ENCODE measurements at places on chromosomes 3 and 15.

DNA sequence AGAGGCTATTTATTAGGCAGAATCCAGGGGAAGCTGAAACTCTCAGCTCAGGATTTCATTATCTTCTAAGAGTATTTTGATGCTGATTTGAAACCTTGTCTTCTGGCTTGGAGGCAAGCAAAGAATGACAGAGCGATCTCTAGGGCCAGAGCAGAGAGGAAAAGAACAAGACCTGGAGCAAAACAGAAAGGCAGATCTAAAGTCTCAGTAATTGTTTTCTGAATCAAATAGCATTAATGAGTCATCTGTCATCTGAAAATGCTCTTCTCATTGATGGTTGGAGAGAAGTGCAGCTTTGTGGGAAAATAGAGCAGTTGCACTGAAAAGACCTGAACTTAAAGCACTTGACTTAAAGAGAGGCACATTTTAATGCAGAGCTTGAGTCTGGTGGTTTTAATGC lies 385.9 kb downstream of the RAP2B start:
- no peak for DNase-seq

DNA sequence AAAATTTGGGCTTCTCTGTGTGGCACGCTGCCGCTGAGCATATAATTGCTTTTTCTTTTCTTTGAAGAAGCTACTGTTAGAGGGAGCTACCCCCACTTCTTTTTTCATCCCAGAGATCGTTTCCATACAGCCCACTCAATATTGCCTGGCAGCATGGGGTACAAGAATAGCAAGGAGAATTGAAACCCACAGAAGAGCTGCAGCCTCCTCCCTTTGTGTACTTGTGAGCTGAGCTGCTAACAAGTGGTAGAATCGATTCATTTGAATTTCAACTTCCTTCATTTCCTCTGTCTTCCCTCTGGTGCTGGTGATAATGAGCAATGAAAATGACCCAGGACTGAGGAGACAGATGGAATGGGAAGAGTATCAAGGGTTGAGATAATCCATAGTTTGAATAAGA lies 64.9 kb downstream of the LRRC3B start:
- DNase-seq, result no peak

DNA sequence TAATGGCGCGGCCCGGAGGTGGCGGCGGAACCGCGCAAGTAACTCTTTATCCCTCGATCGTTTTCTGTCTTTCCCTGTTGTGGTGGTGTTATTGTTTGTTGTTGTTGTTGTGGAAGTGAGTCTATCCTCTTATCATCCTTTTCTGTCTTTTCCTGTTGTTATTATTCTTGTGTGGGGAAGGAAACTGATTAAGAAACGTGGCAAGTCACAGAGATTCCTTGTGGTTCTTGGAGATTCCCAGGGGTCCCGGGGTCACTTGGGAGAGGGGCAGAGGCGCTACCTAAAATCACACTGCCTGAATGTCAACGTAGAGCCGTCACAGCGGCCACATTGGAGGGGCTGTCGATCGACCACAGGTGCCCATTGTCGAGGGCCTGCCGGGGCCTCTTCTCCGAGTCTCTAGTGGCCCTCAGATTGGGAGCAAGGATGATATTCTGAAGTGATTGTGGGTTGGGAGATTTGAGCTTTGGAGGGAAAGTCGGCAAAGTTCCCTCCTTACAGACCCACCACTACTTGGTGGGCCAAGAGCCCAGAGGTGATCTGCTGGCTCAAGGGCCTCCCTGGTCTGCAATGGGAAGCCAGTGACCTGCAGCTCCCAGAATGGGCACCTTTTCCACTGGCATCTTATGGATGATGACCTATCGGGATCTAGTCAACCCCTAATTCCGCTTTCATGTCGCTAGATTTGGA lies 790 bp downstream of the PARP14 start:
- no peak for DNase-seq

- DNase-seq, result no peak
Measured at GRCh38 chr15:89837134-89837829, 22.6 kb upstream of the ANPEP start.

DNA sequence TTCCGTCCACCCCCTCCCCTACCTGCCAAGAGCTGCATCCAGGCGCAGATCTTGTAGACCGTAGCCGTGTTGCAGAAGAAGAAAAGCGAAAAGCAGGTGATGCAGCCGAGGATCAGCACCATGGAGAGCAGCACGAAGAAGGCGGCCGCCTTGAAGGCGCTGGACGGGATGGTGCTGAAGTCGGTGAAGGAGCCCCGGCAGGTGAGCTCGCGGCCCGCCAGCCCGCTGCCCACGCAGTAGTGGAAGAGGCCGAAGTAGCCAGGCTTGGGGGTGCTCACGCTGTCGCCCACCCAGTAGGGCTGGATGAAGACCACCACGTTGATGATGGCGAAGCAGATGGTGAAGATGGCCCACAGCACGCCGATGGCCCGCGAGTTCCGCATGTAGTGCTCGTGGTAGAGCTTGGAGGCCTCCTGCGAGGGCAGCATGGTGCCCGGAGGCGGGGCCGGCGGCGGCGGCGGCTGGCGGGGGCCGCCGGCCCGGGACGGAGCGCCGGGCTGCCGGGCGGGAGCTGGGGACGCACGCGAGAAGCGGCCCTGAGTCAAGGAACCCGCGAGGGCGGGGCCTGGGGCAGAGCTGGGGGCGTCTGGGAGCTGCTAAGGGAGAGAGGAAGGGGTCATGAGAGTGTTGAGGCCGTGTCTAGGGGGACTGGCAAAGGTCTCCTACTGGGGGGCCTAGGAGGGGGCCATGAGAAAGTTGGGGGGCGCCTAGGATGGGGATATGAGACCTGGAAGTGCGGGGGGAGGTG lies 1.2 kb downstream of the LHFPL4 start:
- no peak for DNase-seq

DNA sequence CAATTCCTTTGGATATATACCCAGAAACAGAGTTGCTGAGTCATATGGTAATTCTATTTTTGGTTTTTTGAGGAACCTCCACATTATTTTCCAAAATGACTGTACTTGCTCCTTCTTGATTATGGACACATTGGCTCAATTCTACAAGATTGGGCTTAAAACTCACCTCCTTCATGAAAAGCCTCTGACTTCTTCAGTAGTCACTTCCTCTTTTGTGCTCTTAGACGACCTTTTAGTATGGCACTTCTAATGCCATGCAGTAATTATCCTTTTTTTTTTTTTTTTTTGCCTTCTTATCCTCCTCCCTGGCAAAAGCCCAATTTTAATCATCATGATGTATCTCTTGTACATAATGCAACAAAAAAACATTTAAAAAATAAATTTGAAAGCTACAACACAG lies 33.0 kb upstream of the ABHD17C start:
- no peak for DNase-seq

DNA sequence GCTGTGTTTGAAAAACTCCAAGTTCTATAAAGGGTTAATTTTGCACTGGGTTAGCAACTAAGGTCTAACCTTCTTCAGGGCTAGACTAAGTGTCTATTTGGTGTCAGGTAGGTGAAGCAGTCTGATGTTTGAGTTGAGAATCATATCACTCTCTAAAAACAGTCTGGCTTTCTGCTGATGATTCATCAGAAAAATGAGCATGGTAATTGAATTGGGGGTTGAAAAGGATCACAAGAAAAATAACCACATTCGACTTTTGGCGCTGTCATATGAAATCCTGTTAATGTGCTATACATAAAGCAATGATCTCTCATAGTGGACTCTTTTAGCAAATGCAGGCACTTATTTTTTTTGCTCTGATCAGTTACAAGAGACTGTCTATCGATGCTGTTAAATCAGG lies 242.2 kb upstream of the AZI2 start:
- DNase-seq, result no peak

GRCh38 chr15:66843581-66843980 lies 141.5 kb downstream of the SMAD6 start:
- DNase-seq, result no peak

DNA sequence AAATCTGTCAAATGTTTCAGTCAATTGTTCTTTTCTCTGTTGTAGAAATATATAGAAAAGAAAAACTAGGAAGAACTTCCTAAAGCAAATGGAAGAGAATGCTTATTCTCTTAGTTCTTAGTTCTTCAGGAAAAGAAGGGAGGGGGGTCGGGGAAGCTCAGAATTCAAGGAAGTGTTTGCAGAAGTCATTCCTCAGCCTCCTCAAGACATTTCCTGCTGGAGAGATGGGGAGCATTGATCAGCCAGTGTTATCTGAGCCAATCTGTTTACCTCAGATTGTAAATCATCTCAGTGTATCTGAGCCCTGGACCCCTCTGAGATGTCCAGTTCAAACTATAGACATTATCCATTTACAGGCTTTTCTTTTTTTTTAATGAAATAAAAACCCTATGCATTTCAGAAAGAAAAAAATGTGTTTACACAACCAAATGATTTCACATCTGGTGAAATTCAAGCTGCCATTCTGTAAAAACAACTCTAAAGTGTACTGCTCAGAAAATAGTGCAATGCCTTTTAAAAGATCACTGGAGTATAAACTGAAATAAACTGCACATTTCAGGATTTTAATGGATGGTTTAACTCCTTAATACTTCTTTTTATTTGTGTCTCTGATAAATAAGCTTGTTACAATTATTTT lies 460.7 kb downstream of the ROBO1 start:
- DNase-seq, result no peak

GRCh38 chr3:48472673-48472922 lies 26.1 kb downstream of the ATRIP start:
- DNase-seq, result no peak

GRCh38 chr3:140521751-140522445 lies 156.0 kb upstream of the TRIM42 start:
- no peak for DNase-seq

- DNase-seq, result no peak
Measured at GRCh38 chr3:172885704-172886103, 135.2 kb downstream of the ECT2 start.

DNA sequence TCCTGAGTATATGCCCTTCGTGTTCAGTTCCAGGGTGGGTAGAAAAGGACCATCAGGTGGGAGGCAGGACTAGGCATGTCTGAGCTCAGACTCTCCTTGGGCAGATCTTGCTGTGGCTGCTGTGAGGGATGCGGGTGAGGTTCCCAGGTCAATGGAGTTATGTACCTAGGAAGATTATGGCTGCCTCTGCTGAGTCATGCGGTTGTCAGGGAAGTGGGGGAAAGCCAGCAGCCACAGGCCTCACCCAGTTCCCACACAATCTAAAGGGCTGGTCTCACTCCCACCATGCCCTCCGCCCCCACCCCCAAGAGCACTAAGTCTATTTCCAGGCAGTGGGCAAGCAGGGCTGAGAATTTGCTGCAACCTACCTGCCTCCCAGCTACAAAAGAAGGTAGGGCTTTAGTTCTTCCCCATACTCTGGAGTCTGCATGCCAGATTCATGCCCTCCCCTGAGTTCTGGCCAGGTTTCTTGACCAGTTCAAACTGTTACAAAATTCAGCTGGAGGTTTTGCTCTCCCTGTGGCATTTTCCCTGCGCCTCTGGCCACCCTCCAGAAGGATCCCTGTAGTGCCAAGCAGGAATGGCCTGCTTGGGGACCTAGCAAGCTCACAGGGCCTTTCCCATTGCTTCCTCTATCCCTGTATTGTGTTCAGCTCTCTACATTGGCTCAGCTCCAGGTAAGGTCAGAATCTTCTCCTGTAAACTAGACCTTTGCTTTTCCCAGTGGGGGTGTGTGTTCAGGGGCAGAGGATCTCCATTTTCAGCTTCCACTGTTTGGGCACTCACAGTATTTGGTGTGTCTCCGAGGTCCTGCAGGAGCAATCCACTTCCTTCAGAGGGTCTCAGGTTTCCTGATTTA lies 12.7 kb upstream of the TMCO5A start:
- DNase-seq, result no peak

- no peak for DNase-seq
Measured at GRCh38 chr15:70555713-70556112, 207.6 kb downstream of the UACA start.

GRCh38 chr3:178482981-178483380 lies 53.3 kb upstream of the KCNMB2 start:
- DNase-seq, result no peak

GRCh38 chr3:18061737-18062656 lies 319.6 kb upstream of the TBC1D5 start:
- DNase-seq, result no peak

DNA sequence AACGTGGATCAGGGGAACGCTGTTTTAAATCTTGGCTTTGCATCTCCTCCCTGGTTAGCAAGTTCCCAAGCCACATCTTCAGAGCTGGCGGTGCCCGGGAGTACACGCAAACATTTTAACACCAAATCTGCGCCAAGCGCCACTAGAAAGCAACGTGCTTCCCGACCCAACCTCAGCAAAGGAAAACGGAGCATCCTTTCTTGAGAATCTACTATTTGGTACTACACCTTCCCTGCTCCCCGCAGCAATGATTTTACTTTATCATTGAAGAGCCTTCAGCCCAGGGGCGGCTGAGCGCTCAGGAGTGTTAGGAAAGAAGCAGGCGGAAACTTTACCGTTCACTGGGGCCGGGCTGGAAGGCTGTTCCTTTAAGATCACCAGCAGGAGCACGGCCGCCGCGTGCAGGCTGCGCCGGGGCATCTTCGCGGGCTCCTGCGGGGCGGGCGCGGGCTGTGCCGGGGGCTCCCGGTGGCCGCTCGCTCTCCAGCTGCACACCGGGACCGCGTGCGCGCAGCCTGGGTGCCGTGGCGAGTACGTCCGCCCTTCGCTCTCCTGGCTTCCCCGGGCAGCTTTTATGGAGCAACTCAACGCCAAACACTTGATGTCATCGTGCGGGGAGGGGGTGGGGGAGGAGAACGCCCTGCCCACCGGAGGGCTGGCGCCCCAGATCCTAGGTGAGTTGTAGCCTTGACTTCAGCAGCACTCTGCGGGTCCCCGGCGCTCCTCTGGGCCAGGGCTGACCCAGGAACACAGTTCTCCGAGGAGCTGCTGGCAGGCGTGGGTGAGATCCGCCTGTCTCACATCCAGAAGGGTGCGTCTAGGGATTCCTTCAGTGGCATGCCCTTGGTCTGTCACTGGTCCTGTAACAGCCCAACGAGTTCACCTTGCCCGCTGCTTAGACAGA lies at the start of gene CA12:
CA12 (minus strand) TSS at position 546 of the 904 bp plus-strand sequence; CDS start at position 420, 126 bp downstream.
- no peak for DNase-seq

DNA sequence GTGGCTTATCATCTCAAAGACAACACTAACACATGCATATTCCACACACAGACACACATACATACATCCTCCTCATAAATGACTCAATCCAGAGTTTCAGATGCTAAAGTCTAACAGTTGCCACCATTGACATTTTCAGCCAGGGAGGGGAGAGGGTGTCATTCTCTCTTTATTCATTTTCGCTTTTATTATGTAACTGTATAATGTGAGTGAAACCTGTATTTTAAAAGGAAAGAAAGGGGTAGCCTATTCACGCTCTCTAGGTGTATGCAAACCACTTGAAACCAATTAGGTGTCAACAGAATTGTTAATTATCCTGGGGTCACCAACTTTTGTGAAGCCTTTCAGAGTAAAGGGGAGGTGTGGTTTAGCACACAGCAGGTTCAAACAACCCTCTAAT lies 1282.9 kb downstream of the ROBO2 start:
- DNase-seq, result no peak

Data from AG04449 (cell line).